Activated naive CD8-positive, alpha-beta T cell treated with anti-CD3 and anti-CD28 coated beads, Interleukin-2, amount 50 U/mL, for 24 hours (primary cell): ENCODE measurements at places on chromosomes 5 and 9.

GRCh38 chr5:119275146-119275545 lies 80.7 kb upstream of the TNFAIP8 start:
- no peak for DNase-seq

- no peak for DNase-seq
These were observed 435.9 kb downstream of the DNAH5 start for GRCh38 chr5:13508559-13508958.

DNA sequence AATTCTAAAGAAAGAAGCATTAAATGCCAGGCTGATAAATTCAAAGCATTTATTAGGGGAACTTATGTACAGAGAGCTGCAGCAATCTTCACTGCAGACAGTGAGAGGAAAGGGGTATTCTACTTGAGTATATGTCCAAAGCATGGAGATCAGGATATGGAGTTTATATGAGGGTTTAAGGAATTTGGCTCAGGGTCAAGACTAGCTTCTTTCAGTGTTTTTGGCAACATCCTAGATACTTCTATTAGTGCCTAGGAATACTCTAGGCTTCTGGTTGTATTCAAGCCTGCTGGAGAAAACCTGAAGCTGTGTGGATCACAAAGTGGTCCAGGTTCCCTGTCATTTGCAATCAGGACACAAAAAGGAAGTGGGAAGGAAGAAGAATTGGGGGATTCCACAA lies 194.6 kb downstream of the CETN3 start:
- no peak for DNase-seq

DNA sequence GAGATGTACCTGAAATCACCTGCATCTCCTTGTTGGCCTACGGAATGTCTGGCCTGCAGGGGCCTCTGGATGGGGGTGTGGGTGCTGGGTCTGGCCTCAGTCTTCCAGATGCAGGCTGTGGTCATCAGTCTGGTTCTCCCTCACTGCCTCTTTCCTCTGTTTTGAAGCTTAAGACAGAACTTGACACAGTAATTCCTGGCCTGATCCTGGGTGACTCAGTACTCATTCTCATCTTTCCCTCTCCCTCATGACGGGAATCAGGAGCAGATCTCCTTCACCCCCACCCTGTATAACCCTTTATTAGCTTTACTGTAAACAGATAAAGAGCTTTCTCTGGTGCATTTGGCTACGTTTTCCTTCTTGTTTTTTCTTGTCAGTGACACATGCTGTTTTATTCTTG lies 89.3 kb upstream of the ADAMTS16 start:
- no peak for DNase-seq

DNA sequence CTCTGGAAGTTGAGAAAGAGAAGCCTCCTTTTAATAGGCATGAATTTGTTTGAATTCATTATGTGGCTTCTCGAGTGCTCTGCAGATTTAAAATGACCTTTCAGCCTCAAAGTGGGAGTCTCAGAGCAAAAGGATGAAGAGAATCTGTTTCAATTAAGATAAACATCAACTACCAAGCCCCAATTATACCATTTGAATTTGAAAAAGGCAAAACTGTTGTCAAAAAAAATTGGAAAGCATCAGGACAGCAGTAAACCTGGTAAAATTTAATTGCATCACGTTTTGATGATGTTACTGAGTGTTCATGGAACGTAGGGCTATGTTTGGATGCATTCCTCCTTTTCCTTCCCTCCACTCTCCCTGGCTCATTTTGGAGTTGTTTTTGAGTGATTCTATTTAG lies 637.2 kb downstream of the PDE4D start:
- DNase-seq: no peak
